ENCODE measurements at places on chromosomes 13 and 19.

- DNase-seq = no peak
These were observed 66.9 kb downstream of the MIPEP start for GRCh38 chr13:23822252-23822824.

- DNase-seq = no peak
These were observed 55.8 kb downstream of the ZNF254 start for GRCh38 chr19:24142771-24143170.

DNA sequence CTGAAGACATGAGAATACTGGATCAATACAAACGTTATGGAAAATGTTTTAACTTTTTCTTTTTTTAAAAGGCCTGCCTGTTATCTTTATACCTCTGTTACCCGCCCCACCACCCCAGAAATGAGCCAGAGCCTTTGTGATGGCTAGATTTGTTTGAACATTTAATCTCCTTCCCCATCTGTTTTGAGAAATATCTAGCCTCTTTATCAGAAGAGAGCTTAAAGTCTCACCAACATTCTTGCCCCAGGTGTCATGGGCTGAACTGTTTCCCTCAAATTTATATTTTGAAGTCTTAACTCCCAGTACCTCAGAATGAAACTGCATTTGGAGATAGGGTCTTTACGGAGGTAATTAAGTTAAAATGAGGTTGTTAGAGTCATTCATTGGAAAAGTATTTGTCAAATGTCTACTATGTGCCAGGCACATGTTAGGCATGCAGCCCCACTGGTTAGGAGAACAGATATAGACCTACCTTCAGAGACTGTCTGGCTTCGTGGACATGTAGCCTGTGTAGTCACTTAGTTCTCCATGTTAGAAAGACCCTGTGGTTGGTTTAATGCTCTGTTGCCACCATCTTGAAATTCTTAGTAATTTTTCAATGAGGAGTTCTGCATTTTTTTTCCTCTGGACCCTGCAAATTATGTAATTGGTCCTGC, 6.3 kb upstream of the RB1 start:
- no peak for DNase-seq

DNA sequence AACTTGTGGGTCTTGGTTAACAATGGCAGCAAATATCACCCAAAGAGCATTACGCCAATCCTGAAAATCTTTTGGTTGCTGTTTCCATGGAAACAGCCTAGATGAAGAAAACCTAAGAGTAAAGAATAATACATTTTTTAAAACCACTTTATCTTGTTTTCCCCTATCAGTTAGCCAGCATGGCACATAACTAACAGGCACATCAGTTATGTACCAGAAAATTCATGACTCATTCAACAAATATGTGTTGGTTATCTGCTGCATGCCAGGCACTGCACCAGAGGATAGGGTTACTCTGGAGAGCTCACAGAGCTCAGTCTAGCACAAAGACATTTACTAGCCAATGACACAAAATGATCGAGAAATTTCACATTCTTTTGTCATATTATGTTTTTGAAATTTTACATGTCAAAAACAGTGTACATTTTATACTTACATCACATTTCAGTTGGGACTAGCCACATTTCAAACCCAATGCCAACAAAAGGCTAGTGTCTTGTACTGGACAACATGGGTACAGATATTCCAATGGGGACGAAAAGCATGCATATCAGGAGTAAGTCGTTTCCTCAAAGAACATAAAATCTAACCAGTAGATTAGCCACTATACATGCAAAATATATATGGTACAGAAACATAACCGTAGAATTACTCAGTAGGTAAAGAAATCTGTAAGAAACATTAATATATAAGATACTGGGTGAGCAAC, 20.3 kb downstream of the LNX2 start:
- no peak for DNase-seq

- DNase-seq = no peak
These were observed 4.7 kb downstream of the RPL28 start for GRCh38 chr19:55390461-55390880.

GRCh38 chr19:46392252-46392801, 21.0 kb downstream of the CCDC8 start:
- no peak for DNase-seq

DNA sequence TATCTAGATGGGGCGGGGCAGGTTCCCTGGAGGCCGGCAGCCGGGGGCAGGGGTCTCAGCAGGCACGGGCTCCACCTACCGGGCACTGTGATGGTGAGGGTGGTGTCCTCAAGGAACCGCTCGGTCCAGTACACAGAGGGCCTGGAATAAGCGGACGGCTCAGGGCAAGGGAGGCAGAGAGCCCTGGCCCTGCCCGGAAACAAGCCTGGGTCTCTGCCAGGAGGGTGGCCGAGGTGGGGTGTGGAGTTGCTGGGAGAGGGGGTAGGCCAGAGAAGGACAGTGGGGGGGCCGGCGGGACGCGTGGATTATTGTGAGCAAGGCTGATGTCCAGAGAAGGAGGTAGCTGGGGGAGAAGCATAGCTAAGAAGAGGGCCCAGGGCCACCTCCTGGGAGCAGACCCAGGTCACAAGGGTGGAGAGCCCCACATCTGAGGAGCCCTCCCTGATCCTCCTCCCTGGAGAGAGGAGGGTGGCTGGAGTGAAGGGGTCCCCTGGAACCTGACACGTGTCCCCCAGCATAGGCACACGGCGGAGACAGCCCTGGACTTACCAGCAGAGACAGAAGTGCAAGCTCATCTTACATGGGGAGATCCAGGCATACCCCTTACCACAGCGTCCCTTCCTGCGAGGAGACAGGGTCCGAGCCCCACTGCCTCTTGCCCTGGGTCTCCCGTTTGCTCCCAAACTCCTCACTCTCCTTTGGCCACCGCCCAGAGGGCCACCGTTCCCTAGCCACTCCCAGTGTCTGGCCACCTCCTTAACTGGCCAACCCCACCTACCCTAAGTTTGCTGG, 29.0 kb upstream of the MIER2 start:
- no peak for DNase-seq

DNA sequence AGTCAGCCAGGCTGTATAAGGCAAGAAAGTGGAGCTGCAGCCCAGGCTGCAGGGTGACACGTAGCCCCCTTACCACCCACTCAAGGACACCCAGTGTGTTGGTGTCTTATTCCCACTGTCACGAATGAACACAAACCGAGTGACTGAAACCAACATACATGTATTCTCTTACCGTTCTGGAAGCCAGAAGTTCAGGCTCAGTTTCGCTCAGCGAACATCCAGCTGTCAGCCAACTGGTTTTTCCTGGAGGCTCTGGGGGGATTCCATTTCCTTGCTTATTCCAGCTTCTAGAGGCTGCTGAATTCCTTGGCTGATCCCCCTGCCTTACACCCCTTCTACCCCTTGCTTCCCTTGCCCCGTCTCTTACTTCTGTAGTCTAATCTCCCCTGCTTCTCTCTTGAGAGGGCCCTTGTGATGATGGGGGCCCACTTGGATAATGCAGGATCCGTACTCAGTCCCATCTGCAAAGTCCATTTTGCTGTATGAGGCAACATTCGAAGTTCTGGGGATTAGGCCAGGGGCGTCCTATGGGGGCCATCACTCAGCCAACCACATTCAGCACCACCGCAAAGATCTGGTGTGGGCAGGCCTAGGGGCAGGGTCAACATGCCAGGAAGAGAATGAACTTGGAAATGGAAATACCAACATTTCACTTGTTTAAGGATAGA, 47.3 kb upstream of the MTIF3 start:
- DNase-seq = no peak
